ENCODE measurements at places on chromosomes 7 and 10.

DNA sequence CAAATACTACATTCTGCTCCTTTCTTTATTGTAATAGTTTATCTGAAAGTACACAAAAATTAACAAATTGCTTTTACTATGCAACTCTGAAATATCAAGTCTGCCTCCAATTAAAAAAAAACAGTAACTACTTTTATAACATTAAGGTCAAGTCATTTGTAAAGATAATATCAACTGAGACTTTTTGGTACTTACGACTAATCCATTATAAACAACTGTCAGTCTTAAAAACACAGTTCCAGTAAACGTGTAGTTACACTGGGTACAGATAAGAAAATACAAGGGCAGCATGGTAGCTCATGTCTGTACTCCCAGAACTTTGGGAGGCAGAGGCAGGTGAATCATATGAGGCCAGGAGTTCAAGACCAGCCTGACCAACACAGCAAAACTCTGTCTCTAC lies 32.2 kb downstream of the FAM204A start:
- DNase-seq: peak; percentile 66

DNA sequence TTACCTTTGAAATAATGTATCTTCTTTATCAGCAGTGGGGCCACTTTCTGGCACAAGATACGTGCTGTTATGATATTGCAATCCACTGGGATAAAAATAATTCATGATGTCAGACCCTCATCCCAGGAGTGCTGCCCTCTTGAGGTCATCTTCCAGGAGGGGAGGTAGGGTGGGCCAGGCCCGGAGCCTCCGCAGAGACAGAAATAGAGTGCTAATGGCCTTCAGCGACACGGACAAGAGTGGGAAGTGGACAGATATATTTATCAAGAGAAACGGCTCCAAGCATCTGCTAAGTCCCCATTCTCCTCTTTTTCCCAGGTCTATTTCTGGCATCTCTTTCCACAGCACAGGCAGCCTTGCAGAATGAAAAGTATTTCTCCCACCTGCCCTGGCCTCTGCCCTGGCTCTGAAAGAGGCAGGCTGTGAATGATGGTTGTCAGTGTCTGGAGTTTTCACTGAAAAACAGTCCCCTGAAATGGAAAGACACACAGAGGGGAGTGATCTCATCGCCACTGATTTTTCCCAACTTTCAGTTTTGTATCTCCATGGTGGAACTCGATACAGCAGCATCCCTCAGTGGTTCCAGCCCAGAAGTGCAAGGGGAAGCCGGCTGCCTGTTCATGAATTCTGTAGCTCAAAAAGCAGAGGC lies 251.7 kb upstream of the MYO3A start:
- DNase-seq: peak; percentile 40

DNA sequence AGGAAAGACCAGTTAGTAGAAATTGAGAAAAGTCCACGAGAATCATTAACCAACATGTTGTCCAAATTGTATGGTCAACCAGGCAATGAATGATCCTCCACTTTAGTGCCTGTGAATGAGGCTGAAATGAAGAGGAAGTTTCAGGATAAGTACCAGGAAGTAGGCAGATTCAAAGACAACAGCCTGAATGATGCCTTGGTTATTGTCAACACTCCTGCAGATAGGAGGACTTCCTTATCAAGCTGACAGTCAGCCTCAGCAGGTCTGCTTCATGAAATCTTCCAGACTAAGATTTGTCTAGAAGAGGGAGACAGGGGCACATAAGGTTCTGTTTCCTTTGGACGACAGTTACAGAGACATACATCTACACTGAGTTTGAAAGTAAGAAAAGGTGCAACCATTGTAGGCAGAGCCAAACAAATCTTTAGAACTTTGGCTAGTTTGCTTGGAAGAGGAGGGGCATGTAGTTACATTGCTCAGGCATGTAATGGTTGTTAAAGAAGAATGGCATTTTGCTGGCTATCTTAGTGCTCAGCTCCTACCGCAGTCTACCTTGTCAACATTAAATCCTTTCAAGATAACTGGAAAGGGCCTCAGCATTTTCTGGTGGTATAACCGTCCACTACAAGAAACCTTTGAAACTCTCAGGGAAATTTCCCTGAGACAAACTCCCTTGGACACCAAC lies 81.4 kb downstream of the ABI1 start:
- no peak for DNase-seq

DNA sequence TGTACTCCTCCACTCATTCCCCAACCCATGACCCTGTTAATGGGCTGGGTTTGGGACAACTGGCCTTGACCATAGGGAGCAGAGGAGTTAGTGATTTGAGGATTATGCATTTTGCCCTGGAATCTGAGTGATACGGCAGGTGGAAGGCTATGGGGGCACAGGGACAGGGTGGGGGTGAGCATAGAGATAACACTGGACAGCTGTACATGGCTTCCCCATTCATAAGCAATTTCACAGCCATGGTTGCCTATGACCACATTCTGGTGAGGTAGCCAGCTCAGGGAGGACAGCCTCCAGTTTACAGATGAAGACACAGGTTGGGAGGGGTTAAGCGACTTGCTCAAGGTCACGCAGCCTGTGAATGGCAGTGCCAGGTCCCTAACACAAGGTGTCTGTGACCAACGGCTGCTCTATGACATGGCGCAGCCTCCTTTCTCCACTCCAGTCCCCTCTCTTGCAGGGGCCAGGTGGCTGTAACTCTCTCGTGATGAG lies 319.5 kb downstream of the PLXNA4 start:
- DNase-seq: no peak

GRCh38 chr10:70967591-70968587 lies 79.5 kb upstream of the PCBD1 start:
- no peak for DNase-seq

GRCh38 chr7:99396418-99397296 lies 11.7 kb downstream of the PDAP1 start:
- no peak for DNase-seq

- DNase-seq: no peak
Observed at GRCh38 chr7:71239586-71240268, 107.8 kb downstream of the GALNT17 start.

GRCh38 chr7:145398758-145399157 lies 562.9 kb upstream of the TPK1 start:
- no peak for DNase-seq

DNA sequence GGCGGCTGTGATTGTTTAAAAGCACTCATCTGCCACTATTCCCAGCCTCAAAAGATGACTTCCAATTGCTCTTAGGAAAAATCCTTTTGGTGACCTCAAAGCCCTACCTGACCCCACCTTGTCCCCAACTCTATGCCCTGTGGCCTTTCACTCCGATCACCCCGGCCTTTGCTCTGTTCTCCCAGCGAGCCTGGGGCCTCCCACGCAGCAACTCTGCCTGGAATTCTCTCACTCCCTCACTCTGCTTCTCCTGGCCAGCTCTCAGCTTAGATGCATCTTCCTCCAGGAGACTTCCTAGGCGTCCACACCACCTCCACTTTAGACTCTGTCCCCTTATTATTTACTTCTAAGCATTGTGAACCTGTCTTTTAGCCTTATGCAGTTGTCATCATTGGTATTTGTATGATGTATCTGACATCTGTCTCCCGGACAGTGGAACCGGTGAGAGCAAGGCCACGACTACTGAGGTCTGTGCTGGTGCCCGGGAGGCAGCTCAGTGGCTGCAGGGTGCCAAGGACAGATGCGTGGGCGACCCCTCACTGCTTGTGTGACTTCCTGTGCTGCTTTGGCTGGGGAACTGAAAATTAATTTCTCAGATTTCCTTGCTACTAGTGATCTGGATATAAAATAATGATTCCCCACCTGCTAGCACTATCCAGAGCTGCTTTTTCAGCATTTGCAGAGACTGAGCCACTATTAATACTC lies 63.0 kb downstream of the PIP4K2A start:
- no peak for DNase-seq

DNA sequence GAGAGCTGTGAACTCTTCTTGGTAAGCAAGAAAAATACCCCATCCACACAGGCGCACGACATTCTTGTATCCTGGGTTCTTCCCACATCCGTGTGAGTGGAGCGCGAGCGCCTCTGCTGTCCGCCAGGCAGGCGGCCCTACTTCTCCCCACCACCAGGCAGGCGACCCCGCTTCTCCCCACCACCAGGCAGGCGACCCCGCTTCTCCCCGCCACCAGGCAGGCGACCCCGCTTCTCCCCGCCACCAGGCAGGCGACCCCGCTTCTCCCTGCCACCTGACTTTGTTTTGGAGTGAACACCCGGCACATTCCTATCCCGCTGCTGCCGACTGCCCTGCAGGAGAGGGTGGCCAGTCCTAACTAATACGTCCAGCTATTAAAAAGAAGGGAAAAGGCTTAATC lies 120.8 kb downstream of the NT5C2 start:
- DNase-seq: no peak

GRCh38 chr10:12418725-12419261 lies 69.4 kb downstream of the CAMK1D start:
- no peak for DNase-seq

DNA sequence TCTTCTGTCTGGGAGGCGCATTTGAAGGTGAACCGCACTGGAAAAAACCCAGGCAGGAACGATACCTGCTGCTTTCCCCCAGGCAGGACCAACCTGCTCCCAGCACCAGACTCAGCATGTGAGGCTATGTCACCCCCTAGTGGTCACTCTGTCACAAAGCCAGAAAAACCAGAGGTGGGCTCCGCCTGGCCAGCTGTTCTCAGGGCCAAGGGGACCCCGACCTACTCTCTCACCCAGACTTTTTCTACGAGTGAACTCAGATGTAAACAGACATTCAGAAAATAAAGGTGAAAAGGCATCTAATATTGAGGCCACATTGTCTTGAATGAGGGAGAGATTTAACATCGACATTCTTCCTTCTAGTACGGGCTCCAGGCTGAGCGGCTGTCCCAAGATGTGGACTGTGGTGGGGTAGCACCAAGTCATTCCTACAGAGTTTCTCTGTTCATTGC lies 117.3 kb downstream of the PRKAG2 start:
- no peak for DNase-seq

- DNase-seq: peak; percentile 7
Observed at GRCh38 chr7:129163875-129164544, 19.5 kb downstream of the TSPAN33 start.

- DNase-seq: no peak
Observed at GRCh38 chr7:84923348-84923747, 263.5 kb downstream of the SEMA3D start.

GRCh38 chr10:125844751-125845221 lies 21.4 kb downstream of the BCCIP start:
- DNase-seq: no peak

- DNase-seq: no peak
Observed at GRCh38 chr7:41046221-41046761, 656.6 kb downstream of the INHBA start.

DNA sequence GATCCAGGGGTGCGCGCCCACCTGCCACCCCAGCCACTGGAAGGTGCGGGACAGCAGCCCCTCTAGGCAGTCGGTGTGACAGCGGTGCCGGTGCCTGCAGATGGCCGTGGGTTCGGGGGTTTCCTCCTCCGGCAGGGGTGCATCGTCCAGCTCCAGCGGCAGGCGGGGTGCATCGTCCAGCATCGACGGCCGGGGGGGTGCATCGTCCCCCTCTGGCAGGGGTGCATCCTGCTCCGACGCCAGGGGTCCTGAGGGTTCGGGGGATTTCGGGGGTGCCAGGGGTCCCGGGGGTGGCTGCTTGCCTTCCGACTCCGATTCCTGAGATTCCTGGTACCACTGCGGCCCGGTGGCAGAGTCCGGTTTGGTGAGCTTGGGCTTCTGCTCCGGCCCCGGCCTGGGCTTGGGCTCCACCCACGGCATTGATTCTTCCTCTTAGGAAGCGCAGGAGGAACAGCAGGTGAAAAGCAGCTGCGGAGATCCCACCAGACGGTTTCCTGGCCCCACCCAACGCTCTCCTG lies 90.2 kb upstream of the RAB18 start:
- DNase-seq: no peak

GRCh38 chr10:133269367-133269766 lies 7.3 kb downstream of the ADAM8 start:
- DNase-seq: no peak

DNA sequence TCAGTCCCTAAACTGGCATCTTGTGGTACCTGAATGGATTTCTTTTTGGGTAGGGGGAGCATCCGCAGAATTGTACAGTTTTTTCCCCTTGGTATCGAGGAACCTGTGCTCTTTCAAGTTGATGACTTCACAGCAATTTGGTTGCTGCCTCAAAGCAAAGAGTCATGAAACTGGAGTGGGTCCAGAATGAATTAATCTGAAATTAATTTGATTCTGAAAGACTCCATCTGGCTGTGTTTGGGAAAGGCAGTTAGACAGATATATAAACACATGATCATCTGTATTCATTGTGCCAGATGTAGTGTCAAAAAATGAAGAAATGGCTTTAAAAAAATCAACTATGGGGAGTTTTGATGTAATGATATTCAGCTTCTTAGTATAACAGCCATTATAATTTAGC lies 136.1 kb downstream of the CELF2 start:
- no peak for DNase-seq

DNA sequence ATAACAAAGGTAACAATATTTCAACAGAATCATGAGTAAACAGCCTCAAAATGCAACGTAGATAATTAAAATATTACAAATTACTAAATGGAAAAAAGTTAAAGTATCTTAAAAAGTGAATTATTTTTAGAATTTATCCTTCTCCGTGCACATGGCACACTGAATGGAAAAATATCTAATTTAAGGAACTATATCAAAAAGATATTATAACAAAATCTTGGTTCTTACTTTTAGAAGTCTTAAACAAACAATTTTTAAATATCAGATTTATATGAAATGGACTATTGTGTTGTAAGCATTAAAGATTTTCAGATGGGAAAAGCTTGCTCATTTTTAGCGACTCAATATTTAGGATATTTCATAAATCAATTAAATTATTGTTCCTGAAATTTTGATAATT lies 72.0 kb downstream of the AGMO start:
- DNase-seq: no peak

GRCh38 chr10:49526619-49527018 lies 12.3 kb downstream of the ERCC6 start:
- DNase-seq: no peak

GRCh38 chr10:14185316-14186045 lies 145.2 kb downstream of the FRMD4A start:
- DNase-seq: no peak

GRCh38 chr7:139777133-139777891 lies 486 bp downstream of the HIPK2 start:
- no peak for DNase-seq
